Activated T-cell treated with anti-CD3 and anti-CD28 coated beads, Interleukin-2, amount 50 U/mL, for 48 hours (primary cell): ENCODE measurements at places on chromosomes 11 and 22.

DNA sequence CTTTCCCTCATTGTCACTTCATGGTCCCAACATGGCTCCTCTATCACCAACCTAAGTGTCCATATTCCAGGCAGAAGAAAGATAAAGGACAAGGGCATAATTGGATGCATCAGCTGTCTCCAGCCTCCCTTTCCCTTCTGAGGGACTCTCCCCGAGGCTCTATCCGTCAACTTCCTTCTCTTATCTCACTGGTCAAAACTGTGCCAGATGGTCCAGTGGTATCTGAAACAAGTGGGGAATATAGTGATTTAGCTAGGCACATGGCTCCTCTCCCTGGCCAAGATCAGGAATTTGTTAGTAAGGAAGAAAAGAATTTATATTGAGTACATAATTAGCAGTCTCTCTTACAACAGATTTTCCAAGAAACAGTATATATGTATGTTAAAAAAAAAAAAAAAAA lies 12.6 kb upstream of the SPON1 start:
- DNase-seq = no peak

- peak; percentile 63 for DNase-seq
These were observed 580 bp downstream of the ILK start for GRCh38 chr11:6604081-6604626.

DNA sequence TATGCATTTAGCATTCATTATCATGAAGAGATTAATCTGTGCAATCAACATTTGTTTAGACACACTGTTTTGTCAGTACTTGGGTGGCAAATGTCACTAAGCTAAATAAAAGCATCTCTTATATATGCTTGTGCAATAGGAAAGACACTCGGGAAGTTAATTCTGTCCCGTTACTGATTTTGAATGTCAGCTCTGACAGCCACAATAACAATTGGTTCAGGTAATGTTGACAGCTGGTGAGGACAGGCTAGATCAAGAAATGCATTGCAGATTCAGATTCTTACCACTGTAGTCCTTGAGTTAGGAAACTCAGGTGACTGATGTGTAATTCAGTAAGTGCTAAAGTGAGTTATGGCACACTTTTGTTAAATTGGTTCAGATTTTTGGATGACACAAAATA lies 523.8 kb upstream of the FAT3 start:
- DNase-seq = no peak

DNA sequence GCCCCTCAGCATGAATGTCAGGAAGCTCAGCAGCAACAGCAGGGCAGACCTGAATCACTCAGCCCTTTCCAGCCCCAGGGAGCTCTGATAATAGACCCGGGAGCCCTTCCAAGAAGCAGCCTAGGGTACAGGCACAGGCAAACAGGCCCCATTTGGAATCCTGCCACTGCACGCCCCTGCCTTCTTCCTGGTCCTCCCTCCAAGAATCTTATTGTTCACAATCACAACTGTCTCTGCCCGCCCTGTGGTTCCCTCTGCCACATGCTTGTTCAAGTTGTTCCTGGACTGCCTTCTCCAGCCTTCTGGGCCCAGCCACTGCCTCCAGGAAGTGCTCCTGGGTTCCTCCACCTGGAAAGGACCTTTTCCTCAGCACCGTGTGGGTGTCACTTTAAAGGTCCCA lies 54.6 kb downstream of the LRRC32 start:
- no peak for DNase-seq

- no peak for DNase-seq
These were observed 50.2 kb downstream of the GAB4 start for GRCh38 chr22:16957781-16958180.

- no peak for DNase-seq
These were observed 86.8 kb upstream of the TEAD1 start for GRCh38 chr11:12587333-12587991.
